ENCODE measurements at places on chromosomes 6 and 20.

DNA sequence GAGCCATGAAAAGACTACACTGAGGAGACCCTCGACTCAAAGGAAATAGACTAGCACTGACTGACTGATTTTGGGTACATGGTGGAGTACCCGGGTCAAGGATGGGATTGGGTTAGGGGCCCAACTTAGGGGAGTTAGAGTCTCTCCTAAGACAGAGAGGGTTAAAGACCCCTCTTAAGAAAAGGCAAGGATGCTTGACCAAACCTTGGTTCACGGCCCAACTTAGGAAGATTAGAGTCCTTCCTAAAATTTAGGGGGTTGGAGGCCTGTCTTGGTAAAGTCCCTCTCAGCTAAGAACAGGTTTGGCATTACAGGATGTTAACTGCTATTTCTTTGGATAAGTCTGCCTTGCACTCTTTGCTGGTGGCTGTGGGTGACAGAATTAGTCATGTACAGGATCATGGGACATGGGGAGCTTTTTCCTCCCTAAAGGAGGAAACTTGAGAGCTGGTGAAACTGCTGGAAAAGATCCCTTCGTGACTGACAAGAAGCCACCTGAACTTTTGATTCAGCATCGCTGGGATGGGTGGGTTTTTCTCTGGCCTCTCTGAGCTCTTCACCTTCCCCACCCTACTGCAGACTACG, 12.3 kb upstream of the SLC22A16 start:
- no peak for DNase-seq

- DNase-seq: no peak
Observed at GRCh38 chr20:51586005-51586440, 43.5 kb upstream of the NFATC2 start.

DNA sequence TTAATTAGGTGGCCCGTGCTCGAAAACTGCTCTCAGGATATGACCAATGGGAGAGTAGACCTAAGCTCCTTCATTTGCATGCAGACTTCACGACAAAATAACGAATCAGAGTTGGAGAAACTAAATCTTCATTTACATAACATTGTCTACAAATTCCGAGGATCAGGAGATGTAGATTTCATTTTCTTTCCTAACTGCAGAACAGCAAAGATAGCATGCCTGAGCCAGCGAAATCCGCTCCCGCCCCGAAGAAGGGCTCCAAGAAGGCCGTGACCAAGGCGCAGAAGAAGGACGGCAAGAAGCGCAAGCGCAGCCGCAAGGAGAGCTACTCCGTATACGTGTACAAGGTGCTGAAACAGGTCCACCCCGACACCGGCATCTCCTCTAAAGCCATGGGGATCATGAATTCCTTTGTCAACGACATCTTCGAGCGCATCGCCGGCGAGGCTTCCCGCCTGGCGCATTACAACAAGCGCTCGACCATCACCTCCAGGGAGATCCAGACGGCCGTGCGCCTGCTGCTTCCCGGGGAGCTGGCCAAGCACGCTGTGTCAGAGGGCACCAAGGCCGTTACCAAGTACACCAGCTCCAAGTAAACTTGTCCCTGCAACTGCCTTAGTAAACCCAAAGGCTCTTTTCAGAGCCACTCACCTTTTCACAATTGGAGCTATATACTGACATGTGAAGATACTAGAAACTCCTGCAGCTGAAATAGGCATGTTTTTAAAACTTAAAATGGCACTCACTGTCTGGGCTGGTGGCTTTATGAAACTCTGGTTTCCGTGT, 96.5 kb downstream of the HFE start:
- DNase-seq: peak; percentile 33

- no peak for DNase-seq
Observed at GRCh38 chr6:108672641-108673040, 111.9 kb downstream of the FOXO3 start.

- DNase-seq: no peak
Observed at GRCh38 chr6:56335726-56336125, 88.3 kb upstream of the COL21A1 start.

- DNase-seq: no peak
Observed at GRCh38 chr6:87982134-87982533, 65.5 kb upstream of the SPACA1 start.

DNA sequence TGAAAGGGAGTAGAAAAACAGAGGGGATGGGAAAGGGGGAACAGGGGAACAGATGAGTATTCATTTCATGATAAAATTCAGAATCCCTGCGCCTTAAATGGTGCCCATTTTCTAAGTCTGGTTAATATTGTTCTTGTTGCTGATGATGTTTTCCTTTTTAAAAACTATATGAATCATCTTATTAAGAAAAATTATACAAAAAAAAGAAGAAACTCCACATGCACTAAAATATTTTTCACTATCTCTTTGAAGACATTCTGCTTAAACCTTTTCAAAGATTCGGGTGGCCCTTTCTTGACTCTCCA, 1.1 kb upstream of the TFAP2B start:
- DNase-seq: no peak

GRCh38 chr6:32637219-32637880, at the start of gene HLA-DQA1:
Gene HLA-DQA1 (plus strand): TSS chr6:32637406. CDS start chr6:32637459, 53 bp downstream.
- no peak for DNase-seq

GRCh38 chr6:142870787-142871415, 74.1 kb downstream of the HIVEP2 start:
- DNase-seq: no peak

DNA sequence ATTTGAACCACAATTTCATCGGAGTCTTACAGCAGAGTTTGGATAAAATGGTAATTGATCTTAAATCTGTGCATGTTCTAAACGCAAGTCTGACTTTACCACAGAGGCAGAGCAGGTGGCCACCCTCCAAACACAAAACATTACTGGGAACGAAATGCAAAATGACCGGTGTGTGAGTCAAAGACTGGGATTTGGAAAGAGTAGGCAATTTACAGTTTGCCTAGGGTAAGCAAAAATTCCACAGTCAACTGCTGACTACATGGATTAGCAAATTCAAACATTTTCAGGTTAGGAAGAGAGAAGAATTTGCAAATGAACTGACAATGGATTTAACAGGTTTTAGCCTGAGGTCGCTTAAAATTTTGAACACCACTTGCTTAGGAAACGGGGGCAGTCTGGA, 444.4 kb downstream of the HDGFL1 start:
- DNase-seq: no peak

- DNase-seq: no peak
Observed at GRCh38 chr20:58237318-58238132, 9.1 kb upstream of the ANKRD60 start.

- DNase-seq: no peak
Observed at GRCh38 chr6:113493991-113494390, 363.2 kb upstream of the MARCKS start.

Data from stimulated activated CD4-positive, alpha-beta T cell treated with anti-CD3 and anti-CD28 coated beads, Interleukin-15, amount 100 ng/mL, for 1 hour (primary cell).